ENCODE measurements at places on chromosomes 6 and 20. TPM values are rescaled to one million over a fixed set of nuclear protein-coding genes. Genes with fewer than 3 reads are reported as not detected.

DNA sequence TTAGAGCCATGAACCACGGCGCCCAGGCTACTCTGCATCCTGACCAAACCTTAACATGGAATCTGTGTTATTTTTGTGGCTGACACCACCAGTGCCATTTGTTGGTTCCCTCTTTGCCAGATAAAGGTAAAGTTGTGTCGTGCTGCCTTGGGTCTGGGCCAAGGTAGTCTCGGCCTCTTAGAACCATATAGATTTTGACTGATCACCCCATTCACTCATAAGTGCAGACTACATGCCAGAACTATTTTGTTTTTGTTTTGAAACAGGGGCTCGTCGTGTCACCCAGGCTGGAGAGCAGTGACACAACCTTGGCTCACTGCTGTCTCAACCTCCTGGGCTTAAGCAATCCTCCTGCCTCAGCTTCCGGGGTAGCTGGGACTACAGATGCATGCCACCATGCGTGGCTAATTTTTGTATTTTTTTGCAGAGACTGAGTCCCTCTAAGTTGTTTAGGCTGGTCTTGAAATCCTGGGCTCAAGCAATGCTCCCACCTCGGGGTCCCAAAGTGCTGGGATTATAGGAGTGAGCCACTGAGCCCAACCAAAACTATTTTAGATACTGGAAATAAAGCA, 19.2 kb upstream of the RIPOR3 start:
- DNase-seq, result no peak

DNA sequence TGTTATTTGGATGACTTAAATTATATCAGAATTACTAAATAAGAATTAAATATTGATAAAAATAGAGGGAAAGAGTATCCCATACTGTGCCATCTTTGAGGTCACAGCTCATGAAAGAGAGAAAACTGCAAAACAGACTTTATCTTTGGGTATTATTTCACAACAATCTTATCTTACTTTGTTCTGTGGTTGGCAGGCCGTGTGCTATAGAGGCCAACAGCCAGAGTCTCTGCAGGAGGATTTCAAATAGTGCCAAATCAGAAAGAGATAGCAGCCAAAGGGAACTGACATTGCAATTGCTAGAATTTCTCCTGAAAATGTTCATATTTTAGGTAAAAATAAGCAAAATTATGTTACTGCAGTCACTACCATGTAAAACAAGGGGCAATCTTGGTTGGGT, 354.2 kb downstream of the GRIK2 start:
- DNase-seq, result no peak

GRCh38 chr6:167776906-167777627, 49.6 kb upstream of the AFDN start:
- no peak for DNase-seq

GRCh38 chr6:137363805-137364138, 130.4 kb downstream of the OLIG3 start:
- DNase-seq, result no peak

GRCh38 chr6:134175532-134176263, 123.3 kb upstream of the SLC2A12 start:
- peak; percentile 66 for DNase-seq

- DNase-seq, result no peak
Observed at GRCh38 chr6:113782636-113783035, 74.5 kb upstream of the MARCKS start.

Gene CGA
- not detected for total RNA-seq

Gene SCAF8
- total RNA-seq, result 46.3 TPM

All from WTC11 (cell line).